Stimulated activated CD8-positive, alpha-beta memory T cell treated with anti-CD3 and anti-CD28 coated beads, Interleukin-4, amount 100 ng/mL, for 1 hour (primary cell): ENCODE measurements at places on chromosomes 6 and 20.
A peak's percentile ranks its signal among the peaks of the same experiment; 100 is the strongest.

DNA sequence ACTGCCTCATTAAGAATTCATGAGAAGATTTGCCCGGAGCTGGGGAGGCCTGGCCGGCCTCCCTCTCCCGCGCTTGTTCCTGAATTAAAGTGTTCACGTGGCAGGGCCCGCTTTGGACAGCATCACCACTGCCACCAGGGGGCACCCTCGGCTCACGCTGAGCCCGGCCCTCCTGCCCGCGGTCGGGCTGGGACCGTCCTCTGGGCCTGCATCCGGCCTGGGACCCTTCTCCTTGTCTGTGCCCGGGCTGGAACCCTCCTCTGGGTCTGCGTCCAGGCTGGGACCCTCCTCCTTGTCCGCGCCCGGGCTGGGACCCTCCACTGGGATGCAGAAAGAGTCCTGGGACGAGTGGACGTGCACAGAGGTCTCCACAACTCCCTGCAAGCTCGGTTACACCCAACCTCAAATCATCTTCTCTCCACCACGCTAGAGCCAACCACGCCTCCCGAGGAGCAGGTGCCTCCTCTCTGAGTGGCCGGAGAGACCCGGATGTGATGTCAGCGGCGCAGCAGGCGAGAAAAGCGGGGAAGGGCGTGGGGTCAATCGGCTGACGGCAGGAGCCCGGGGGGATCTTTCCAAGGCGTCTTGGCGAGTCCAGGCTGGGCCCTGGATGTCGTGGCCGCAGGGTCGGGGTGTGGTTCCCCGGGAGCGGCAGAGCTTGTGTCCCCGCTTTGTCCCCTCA lies 50.9 kb upstream of the DACT2 start:
- peak; percentile 30 for DNase-seq

- DNase-seq, result no peak
Measured at GRCh38 chr6:26473429-26473757, 15.6 kb downstream of the BTN2A1 start.

- DNase-seq, result no peak
Measured at GRCh38 chr6:54262499-54262898, 45.7 kb upstream of the TINAG start.

DNA sequence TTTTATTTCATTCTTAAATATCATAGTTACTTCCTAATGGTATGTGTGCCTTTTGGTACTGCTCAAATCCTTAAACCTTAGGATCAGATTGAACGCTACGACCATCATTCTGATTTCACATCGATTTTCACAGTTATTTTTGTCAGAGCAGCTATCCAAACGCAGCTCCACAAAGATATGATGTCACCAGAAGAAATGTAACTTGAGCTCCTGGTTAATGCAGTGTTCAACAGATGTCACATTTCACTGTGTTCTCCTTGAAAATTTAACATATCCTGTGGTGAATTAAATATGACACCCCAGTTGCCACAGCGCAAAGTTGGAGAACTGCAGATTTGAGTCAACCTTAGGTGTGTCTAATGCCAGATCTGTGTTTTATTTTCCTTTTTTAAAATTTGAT lies 81.4 kb downstream of the CTNNBL1 start:
- no peak for DNase-seq

DNA sequence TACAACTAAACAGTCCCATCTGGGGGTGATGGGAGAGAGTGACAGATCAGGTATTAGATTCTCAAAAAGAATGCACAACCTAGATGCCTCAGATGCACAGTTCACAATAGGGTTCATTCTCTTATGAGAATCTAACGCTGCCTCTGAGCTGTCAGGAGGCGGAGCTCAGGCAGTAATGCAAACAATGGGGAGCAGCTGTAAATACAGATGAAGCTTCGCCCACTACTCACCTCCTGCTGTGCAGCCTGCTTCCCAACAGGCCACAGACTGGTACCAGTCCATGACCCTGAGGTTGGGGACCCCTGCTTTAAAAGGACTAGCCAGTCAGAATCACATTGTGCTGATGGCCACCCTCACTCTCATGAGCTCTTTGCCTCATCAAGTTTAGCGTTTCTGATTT lies 247.0 kb upstream of the KCNQ5 start:
- DNase-seq, result no peak

DNA sequence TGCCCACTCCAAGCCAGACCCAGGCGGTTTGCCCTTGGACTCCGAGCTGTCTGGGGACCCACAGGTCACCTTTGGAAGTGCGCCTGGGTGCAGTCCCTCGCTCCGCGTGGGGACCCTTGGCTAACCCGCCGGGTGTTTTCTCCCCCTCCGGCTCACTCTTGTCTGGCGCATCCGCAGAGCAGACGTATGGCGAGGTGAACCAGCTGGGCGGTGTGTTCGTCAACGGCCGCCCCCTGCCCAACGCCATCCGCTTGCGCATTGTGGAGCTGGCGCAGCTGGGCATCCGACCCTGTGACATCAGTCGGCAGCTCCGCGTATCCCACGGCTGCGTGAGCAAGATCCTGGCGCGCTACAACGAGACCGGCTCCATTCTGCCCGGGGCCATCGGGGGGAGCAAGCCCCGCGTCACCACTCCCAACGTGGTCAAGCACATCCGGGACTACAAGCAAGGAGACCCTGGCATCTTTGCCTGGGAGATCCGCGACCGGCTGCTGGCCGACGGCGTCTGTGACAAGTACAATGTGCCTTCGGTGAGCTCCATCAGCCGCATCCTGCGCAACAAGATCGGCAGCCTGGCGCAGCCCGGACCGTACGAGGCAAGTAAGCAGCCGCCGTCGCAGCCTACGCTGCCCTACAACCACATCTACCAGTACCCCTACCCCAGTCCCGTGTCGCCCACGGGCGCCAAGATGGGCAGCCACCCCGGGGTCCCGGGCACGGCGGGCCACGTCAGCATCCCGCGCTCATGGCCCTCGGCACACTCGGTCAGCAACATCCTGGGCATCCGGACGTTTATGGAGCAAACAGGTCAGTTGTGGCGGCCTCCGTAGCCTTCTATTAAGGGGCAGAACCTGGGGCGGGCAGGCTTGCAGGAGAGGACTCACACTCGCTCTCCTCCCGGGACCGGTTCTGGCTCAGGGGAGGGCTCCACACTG lies 1.1 kb downstream of the PAX1 start:
- no peak for DNase-seq
